ENCODE measurements at places on chromosomes 1 and 21. TPM values are rescaled to one million over a fixed set of nuclear protein-coding genes. Genes with fewer than 3 reads are reported as not detected.

The TMEM63A gene
- total RNA-seq, result 188 TPM

The LCE6A gene
- total RNA-seq, result not detected

The TRAF3IP3 gene
- total RNA-seq, result 445 TPM

The SLC22A15 gene
- 0.51 TPM for total RNA-seq

The ACBD6 gene
- total RNA-seq, result 75.7 TPM

DNA sequence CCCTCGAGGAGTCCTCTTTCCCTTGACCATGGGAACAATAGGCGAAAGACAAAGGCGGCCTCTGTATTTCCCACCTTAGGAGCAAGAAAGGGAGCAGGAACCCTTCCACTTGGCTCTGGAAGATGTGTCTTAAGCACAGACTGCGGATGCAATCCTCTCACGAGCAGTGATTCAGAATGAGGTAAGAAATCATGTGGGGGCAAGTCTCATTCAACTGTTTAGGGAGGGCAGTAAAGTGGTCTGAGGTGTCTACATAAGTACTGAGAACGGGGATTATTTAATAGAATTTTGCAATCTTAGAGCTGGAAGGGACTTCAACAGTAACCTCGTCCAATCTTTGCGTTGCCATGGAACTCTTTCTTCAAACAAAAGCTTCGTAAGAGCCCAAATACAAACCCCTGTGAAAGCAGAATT, 1.6 kb upstream of the DYRK3 start:
- H3K4me1 ChIP-seq, result peaks cover 16% of the 10 kb centered on the region
- no peak for DNase-seq
- no peaks in the 10 kb centered on the region for H3K27me3 ChIP-seq
- H3K4me3 ChIP-seq, result no peak overlapping the region
- H3K36me3 ChIP-seq, result no peaks in the 10 kb centered on the region
- no peak overlapping the region for H3K27ac ChIP-seq

GRCh38 chr1:109880971-109881894, 29.4 kb upstream of the CSF1 start:
- H3K4me3 ChIP-seq, result no peak overlapping the region
- no peaks in the 10 kb centered on the region for H3K27me3 ChIP-seq
- H3K27ac ChIP-seq, result no peak overlapping the region
- no peak for DNase-seq

- H3K27ac ChIP-seq, result no peak overlapping the region
- no peak overlapping the region for H3K4me3 ChIP-seq
- H3K36me3 ChIP-seq, result no peaks in the 10 kb centered on the region
Measured at GRCh38 chr1:3271866-3272265, 182.6 kb upstream of the ARHGEF16 start.

DNA sequence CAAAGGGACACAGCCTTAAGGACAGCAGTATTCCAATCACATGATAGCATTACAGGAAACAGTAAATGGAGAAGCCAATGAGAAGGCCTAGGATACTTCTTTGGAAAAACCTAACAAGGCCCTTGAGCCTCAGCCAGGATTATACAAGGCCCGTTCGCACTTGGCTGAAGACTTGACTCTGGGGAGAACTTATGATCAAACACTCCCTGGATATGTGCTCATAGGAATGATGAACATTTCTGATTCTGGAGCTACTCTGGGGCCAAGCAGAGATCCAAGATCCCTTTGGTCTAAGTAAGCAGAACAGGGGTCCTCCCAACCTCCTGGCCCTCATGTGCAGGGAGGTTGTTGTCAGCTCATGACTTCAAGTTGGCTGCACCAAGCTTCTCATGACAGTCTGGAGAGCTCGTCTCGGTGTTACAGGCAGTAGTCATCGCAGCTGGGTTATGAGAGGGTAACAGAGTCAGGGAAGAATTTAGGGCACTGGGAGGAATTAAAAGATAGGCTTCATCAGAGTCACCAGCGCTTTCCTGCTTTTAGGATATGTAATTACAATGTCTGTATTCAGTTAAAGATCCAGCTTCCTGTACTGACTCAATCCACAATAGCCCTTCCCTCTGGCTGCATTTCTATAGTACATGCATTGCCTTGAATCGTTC, 92.5 kb upstream of the IRF2BP2 start:
- no peaks in the 10 kb centered on the region for H3K27me3 ChIP-seq
- no peaks in the 10 kb centered on the region for H3K36me3 ChIP-seq

Measured in naive thymus-derived CD4-positive, alpha-beta T cell (primary cell).